ENCODE measurements at places on chromosomes 7 and 10.

- DNase-seq, result no peak
Observed at GRCh38 chr7:150345012-150345411, 3.6 kb upstream of the RARRES2 start.

DNA sequence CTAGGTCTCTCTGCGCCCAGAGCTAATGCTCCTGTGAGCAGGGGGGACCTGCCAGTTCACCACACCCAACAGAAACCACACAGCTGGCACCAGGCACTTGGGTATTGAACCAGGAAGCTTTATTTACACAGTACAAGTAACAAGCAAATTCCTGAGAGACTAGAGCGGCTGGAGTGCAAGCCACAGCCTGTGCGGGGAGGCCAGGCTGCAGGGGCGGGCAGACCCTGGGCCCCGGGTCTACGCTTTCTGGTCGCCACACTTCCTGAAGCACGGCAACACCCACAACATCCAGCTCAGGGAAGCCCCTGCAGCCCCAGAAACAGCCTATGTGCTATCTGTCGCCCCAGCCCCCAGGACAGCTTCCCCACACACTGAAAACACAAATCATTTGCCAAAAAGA lies 125.0 kb downstream of the FAM53B start:
- no peak for DNase-seq

DNA sequence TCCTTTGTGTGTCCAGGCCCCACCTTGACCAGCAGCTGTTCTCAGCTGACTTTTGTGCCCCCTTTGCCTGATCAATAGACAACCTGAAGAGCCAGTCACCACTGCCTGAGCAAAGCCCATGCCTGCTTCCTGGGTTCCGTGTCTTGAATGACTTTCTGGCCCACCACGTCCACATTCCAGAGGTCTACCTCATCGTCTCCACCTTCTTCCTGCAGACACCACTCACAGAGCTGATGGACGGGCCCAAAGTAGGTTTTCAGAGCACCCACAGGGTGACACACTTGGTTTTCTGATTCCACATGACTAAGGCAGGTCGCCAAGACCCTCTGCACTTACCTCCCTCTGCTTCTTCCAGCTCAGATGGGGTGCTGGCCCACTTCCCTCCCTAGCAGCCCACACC lies 126.8 kb downstream of the WDFY4 start:
- DNase-seq, result no peak

GRCh38 chr10:102157224-102157623 lies 5.0 kb downstream of the NOLC1 start:
- no peak for DNase-seq

DNA sequence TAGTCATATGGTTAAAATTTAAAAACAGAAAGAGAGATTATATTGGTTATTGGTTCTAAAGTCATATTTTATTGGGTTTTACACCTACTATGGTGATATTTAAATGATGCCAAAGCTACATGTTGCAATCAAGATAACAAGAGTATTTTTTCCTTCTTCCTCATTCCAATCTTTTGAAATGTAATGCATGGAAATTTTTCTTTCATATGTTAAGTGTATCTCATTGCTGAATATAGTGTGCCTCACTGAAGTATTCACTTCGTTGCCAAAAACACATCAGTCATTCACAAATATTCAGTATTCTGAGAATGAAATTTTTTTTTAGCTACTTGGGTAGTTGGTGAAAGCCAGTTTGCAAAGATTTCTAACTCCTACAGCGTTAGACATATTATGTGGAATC lies 19.5 kb downstream of the HDAC9 start:
- no peak for DNase-seq

GRCh38 chr7:2864999-2865670 lies 21.0 kb upstream of the GNA12 start:
- DNase-seq, result peak; percentile 83

DNA sequence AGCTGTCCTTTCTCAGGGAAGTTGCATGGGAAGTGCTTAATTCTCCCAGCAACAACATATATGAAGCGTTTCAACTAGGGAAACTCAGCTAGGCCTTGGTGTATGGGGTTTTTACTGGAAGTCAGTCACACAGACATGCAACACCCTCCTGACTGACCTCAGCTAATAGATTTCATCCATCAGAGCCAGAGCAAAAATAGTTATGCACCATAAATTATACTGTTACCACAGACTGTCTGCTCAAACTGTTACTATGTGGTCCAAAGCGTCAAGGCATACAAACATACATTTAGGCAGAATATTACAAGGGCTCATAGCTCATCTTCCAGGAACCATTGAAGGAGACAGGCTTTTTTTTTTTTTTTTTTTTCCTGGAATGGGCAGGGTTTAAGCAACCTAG lies 417.9 kb downstream of the ANKRD7 start:
- no peak for DNase-seq

DNA sequence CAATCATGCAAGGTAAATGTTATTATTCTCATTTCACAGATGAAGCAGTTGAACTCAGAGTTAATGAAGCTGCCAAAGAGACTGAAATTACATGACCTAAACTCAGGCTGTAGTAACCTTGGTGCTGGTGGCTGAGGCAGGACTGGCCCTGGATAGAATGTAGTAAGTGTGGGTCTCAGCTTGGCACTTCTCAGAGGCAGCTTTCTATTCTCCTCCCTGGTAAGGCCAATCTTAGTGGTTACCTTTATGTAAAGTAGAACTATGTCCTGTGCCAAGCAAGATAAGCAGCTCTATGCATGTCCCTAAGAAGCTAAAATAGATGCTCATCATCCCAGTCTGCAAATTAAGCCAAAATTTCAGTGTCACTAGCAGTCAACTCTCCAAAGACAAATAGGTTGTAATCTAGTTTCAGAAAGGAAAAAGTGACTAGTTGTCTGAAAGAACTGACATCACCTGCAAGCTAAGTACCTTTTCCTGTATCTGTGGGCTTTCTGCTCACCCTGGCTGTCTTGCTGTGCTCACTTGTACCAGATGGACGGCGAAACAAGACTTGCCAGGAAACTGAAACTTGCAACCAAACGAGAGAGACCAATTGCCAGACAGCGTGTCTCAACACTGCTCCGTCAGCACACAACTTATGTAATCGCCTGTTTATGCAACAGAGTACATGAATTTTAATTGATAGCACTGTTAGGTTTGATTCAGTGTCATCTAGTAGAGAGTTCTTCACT lies 43.7 kb downstream of the CH25H start:
- DNase-seq, result no peak

DNA sequence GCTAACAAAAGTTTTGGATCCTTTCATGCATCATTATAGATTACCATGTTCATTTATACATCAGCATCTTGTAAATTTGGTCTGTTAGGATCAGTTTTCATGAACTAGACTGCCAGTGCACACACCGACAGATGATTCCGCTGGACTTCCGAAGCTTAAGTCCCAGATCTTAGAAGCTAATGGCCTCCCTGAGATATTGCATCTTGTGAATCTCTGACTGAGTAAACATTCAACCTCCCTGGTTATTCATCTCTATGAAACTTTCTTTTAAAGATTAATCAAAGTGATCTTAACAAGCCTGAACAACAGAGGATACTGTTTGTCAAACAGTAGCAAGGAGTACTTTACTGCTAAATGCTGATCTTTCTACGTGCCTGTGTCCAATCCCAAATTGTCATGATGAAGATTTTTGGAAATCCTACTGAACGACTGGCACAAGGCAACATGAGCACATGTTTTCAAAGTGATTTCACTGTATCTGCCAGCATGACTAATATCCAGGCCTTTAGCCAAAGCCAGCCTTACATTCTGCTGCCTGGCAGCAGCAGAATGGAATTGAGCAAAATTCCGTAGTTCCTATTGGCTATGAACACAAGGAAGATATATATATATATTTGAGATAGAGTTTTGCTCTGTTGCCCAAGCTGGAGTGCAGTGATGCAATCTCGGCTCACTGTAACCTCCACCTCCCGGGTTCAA lies 91.3 kb upstream of the ANK3 start:
- DNase-seq, result no peak

DNA sequence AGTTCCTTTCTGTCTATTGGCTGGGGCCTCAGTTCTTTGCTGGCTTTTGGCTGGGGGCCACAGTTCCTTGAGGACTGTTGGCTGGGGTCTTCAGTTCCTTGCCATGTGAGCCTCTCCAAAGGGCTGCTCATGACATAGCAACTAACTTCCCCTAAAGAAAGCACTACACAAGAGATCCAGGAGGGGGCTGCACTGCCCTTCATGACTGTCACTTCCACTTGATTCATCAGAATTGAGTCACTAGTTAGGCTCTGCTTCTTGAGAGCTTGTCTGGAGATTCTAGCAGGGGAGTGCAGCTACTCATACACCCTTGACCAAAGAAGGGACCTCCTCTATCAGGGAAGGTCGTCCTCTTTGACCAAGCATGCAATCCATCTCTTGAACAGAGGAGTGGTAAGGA lies 38.0 kb upstream of the MKX start:
- DNase-seq, result peak; percentile 43

DNA sequence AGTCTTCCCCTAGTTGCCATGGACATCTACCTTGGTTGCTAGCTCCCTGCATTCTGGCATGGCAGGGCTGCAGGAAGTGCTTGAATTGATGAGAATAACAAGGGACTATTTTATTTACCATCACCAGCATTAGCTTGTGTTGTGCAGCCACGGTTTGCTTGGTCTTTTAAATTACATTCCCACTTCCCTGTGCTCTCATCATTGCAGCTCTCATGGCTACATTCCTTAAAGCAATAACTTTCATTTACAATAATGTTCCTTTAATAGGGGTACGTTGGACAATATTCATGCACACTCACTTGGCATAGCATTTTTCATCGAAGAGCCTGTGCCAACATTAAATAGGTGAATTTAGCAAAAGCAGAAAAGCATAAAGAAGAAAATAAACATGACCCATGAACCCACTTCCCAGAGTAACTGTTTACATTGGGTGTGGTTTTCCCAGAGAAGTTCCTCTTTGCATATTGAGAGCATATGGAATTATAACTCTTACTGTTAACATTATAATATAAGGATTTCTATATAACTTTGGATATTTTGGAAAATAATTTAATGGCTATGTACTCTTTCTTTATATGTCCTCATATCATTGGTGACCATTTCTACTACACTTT lies 113.2 kb upstream of the VWC2 start:
- DNase-seq, result no peak

Data from D341Med (cell line).